ENCODE measurements at places on chromosomes 3 and 15.

- no peak for DNase-seq
Measured at GRCh38 chr3:114857299-114857701, 289.8 kb downstream of the ZBTB20 start.

DNA sequence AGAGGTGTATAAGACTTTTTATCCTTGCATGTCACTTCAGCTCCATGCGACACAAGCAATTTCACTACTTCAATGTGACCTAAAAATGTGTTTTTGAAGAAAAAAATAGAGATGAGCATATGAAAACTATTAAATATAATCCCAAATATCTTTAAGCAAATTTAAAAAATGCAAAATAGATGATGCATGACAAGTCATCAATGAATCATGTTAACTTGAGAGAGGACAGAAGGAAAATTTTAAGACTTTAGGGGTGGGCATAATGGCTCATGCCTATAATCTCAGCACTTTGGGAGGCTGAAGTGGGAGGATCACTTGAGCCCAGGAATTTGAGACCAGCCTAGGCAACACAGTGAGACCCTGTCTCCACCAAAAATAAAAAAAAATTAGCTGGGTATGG lies 73.3 kb downstream of the ANKRD28 start:
- DNase-seq: peak; percentile 34

DNA sequence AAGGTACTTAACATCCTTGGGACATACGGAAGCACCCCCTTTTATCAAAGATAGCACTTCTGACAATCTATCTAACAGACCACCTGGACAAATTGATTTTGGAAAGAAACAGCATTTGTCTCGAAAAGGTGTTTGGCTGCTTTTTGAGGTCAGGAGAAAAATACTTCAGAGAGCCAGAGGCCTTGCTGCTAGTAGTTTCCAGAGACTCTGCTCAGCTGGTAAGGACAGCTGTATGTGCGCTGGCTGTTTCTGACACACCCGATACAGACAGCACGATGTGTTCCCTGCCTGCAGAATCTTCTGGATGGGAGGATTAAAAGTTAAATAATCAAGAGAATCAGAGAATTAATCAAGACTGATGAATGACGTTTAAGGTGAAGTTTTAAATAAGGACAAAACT lies 15.6 kb upstream of the GYG1 start:
- DNase-seq: no peak

- no peak for DNase-seq
Measured at GRCh38 chr3:152196782-152197181, 71.9 kb upstream of the MBNL1 start.

- no peak for DNase-seq
Measured at GRCh38 chr3:32454111-32454510, 48.5 kb downstream of the CMTM6 start.

DNA sequence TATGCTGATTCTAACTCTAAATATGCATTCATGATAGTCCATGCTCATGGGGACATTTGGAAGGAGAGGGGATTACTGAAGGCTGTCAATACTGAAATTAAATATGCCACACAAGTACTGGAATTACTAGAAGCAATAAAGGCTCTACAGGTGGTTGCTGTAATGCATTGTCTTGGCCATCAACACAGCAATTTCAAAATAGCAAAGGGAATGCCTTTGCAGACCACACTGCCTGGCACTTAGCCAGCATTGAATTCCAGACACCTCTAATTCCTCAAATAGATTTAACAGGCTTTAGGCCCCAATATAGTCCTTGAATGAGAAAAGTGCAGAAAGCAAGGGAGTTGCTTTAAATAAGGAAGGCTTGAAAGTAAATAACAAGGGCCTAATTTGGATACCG lies 115.8 kb upstream of the PLCL2 start:
- DNase-seq: no peak

GRCh38 chr15:73687351-73687750 lies 3.2 kb downstream of the CD276 start:
- no peak for DNase-seq

DNA sequence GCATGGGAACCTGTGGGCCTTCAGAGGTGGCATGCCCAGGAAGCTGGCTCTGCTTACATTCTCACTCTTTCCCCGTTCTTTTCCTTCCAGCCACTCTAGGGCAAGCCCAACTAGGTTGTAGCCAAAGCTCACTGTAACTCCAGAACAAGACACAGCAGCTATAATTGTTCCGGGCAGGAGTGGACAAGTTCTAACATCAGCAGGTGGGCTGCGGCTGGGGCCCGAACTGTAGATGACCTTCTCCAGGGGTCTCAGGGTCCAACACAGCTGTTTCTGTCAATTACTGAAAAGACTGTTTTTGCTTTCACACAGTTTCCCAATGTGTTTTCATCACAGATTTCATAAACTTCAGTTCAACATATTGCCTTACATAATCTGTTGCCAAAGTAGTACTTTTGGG lies 11.5 kb downstream of the RASGRP1 start:
- DNase-seq: no peak

- DNase-seq: no peak
Measured at GRCh38 chr15:69701198-69701597, 248.6 kb downstream of the RPLP1 start.

DNA sequence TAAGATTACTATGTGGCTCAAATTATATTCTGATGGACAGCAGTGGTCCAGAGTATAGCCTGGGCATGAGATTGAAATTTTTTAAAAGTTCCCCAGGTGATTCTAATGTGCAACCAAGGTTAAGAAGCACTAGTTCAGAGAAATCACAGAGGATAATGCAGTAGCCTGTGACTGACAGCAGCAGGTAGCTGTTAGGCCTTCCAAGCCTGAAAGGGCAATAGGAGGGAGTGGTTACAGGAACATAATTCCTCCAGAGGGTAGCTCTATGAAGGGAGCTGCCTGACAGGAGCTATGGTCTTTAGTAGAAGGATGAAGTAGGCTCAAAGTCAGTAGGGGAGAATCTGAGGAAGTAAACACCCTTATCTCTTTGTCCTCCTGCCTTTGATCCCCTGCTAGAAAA lies 342.9 kb upstream of the PPP2R3A start:
- no peak for DNase-seq

- peak; percentile 91 for DNase-seq
Measured at GRCh38 chr15:40064231-40064894, 25.4 kb upstream of the SRP14 start.

- no peak for DNase-seq
Measured at GRCh38 chr3:144241404-144241803, 269.8 kb downstream of the DIPK2A start.

- no peak for DNase-seq
Measured at GRCh38 chr15:65094294-65094995, 17.9 kb downstream of the KBTBD13 start.

All from ELR (cell line).